Kasumi-1 (cell line): ENCODE measurements at places on chromosomes 5 and 9.

DNA sequence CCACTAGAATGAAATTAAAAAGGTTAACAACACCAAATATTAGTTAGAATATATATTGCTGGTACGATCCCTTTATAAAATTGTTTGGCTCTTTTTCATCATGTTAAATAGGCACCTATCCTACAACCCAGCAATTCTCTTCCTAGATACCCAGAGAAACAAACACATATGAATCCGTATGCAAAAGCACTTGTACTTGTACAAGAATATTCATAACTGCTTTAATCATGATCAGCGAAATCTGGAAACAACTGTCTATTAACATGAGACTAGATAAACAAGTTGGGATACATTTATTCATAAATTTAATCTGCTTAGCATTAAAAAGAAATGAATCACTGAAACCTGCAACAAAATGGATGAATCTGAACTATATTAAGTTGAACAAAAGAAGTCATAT lies 113.7 kb upstream of the MAP1B start:
- no peak for DNase-seq

DNA sequence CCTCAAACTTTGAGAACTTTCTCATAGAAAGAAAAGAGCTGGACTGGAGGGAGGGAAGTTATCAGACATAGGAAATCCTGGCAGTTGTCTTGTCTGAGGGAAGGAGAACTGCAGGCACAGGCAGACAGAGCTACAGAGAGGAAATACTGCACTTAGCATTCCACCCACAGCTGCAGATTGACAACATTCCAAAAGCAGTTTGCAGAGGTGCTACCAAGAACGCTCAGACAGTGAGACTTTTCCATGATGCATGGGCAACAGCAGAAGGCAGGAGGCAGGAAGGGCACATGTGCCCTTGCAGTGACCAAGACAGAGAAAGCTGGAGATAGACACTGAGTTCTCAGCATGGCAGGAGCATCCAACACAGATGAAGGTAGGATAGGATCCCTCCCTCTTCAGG lies 327.5 kb upstream of the ZNF462 start:
- peak; percentile 31 for DNase-seq

DNA sequence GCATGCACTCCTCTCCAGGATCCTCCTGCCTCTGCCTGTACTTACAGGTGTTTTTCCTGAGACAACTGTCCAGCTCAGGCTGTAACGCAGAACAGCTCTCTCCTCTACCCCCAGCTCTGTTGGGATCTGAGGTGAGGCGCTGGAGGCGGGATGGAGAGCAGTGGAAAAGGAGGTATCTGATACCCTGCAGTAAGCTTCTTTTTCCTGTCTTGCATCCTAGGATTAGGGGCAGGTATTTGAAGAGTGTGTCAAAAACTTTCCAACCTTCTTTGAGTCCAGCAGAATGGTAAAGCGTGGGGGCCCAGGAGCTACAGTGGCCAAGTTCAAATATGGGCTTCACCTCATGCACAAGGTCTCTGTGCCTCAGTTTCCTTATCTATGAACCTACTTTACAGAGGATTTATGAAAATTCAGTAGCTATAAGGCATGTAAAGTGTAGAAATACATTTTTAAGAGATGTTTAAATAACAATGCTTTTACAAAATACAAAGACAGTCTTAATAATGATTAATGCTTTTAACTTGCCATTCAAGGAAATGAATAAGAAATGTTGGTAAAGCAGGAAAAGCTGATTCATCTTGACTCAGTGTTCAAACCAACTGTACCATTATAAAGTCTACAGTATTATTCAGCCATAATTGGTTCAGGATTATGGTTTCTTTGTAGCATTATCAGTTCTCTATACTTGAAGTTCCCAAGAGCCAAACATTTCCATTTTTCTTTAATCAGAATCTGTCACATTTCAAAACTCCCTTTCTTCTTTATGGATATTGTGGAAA lies 26.1 kb downstream of the MAP1B start:
- no peak for DNase-seq

GRCh38 chr5:74376187-74376586 lies 264.3 kb downstream of the ENC1 start:
- no peak for DNase-seq

- no peak for DNase-seq
These were observed 320.6 kb upstream of the PTGER4 start for GRCh38 chr5:40359093-40359492.

- DNase-seq = no peak
These were observed 12.3 kb downstream of the MAST4 start for GRCh38 chr5:66608501-66608900.

- DNase-seq = no peak
These were observed 34.6 kb downstream of the GADD45G start for GRCh38 chr9:89639367-89639795.

DNA sequence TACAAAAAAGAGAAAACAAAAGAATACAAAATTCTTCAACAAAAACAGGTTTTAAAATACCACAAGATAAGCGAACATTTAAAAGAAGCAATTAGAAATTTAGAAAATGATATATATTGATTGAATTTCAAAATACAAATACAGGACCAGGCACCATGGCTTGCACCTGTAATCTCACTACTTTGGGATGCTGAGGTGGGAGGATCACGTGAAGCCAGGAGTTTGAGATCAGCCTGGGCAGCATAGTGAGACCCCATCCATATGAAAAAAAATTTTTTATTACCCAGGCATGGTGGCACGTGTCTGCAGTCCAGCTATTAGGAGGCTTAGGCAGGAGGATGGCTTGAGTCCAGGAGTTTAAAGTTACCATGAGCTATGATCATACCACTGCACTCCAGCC lies 109.9 kb upstream of the SLC30A5 start:
- no peak for DNase-seq

- DNase-seq = no peak
These were observed 170.5 kb downstream of the DMRTA1 start for GRCh38 chr9:22617156-22617555.

- peak; percentile 20 for DNase-seq
These were observed 674 bp downstream of the C5orf15 start for GRCh38 chr5:133967698-133968203.

DNA sequence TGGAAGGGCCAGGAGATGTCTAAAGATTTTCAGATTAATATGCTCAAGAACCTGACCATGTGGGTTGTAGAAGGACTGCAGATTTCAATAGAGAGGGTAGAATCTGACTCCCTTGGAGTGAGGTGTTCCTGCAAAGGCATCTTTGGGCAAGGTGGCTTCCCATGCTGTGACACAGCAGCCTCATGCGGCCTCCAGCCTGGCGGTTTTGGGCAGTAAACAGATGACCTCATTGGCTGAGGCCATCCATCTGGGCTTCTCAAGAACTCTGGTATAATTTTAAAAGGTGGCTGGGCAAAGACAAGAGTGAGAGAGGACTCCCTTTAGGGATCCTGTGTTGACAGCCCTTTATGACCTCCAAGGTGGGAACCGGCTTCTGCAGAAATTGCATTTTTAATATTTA lies 90.3 kb upstream of the ERCC6L2 start:
- DNase-seq = no peak

GRCh38 chr9:26216702-26217101 lies 538.5 kb upstream of the TUSC1 start:
- DNase-seq = no peak

GRCh38 chr9:79651251-79651795 lies 79.6 kb downstream of the TLE4 start:
- DNase-seq = peak; percentile 54

DNA sequence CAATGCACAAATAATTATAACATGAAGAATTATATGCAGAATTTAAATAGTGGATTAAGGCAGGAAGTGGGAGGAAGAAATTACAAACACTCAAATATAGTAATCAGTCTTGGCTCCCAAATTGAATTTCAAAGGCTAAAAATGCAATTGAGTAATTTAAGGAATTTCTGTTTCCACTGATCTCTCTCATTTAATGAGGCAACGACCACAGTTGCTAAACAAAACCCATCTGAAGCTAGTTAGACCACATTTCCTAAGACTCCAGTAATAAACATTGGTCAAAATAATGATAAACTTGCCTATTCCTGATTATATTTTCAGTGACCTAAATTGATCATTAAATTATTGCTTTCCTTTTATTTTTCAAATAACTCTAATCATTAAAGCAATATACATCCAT lies 174.3 kb upstream of the GRIN3A start:
- DNase-seq = no peak

GRCh38 chr9:13023498-13023897 lies 248.7 kb downstream of the LURAP1L start:
- DNase-seq = no peak

DNA sequence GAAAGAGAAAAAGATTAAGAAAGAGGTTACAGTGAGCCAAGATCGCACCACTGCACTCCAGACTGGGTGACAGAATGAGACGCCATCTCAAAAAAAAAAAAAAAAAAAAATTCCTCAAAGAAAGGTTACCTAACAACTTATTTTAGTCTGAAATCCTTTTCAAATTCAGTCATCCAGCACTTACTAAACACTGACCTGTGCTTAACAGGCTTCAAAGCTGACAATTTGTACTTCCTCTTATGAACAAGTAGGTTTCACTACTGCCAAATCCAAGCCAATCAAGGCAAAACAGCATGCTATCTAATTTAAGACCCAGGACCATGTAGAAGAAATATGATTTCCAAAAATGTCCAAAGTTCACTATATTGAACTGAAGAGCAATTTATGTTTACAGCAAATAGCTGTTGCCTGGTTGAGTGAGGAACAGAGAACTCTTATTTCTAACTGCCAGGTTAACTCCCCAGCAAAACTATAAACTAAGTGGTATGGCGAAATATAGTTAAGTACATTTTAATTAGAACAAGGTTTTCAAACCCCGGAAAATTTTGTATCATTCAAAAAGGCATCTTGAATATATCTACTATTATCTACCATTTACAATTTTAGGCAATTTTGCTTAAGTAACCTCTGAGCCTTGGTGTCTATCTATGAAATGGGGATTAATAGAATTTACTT lies 13.4 kb downstream of the PWWP2A start:
- DNase-seq = peak; percentile 63

DNA sequence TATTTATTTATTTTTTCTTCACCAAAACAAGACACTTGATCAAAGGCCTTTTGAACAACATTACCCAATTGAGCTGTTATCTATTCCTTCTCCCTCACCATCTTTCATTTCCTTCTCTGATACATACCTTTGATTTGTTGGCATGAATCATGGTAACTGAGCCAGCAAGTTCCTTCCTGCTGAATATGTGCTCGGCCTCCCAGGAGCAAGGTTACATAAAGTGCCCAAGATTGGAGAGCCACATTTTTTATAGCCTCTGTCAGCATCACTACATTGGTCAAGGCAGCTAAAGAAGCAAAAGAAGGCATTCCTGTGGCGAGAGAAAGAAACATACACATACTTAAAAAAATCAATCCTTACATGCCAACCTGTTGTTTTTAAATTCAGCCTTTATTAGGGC lies 369.6 kb downstream of the CYLC2 start:
- DNase-seq = no peak

GRCh38 chr9:101727612-101728524 lies 10.6 kb downstream of the GRIN3A start:
- peak; percentile 52 for DNase-seq

DNA sequence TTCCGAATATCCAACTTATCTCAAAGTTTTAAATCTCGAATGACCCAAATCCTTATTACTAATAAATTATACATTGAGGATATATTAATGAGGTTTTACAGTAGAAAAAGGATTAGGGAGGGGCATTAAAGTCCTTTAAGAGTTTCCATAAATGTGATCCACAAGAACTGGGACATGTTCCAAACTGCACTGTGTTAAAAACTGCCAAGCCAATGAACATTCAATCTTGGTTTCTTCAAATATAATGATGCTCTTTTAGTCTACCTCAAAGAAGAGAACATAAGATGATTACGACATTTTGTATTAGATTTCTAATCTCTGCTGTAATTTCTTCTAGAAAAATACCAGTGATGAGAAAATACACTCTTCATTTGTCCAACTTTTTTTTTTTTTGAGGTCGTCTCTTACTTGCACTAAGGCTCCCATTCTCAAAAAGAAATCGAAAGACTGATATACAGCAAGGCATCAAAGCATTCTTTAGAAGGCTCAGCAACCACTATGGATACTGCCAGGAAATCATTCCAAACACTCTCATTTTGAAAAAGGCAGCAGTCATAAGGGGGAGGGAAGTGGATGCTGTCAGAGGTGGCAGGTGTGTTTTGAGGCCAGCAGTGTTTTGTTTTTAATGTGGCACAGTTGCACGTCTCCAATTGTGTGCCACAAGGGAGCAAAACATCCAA lies 1.7 kb downstream of the PTAR1 start:
- no peak for DNase-seq

- no peak for DNase-seq
These were observed 260.7 kb downstream of the NR3C1 start for GRCh38 chr5:143142596-143143435.

GRCh38 chr5:143207058-143207457 lies 196.4 kb downstream of the NR3C1 start:
- no peak for DNase-seq

DNA sequence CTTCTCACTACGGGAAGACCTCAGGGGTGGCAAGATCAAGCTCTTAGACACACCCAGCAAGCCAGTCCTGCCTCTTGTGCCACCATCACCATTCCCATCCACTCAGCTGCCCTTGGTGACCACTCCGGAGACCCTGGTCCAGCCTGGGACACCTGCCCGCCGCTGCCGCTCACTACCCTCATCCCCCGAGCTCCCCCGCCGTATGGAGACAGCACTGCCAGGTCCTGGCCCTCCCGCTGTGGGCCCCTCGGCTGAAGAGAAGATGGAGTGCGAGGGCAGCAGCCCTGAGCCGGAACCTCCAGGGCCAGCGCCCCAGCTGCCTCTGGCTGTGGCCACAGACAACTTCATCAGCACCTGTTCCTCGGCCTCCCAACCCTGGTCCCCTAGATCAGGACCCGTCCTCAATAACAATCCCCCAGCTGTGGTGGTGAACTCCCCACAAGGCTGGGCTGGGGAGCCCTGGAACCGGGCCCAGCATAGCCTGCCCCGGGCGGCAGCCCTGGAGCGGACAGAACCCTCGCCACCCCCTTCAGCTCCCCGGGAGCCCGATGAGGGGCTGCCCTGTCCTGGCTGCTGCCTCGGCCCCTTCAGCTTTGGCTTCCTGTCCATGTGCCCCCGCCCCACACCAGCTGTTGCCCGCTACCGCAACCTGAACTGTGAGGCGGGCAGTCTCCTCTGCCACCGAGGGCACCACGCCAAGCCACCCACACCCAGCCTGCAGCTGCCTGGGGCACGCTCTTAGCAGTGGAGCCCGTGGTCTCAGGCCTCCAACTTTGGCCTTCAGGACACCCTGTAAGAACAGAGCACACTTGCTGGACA lies 4.1 kb downstream of the TESK1 start:
- no peak for DNase-seq

DNA sequence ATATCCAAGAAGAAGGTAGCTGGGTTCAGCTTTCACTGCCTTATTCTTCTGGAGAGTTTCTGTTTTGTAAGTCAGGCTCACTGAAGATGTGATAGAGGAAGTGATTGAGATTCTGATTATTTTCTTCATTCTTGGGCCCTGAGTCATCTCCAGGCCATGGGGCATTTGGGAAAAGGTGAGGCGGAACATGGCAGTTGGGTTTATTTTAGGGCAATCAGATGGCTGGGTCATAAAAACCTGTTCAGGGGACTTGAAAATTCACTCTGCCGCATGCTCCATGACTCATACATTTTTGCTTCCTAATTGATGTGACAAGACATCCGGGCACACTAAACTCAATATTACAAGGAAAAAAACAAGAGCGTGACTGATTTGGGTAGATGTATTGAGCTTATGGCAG lies 265.7 kb upstream of the KLF4 start:
- DNase-seq = no peak

GRCh38 chr5:15480436-15480835 lies 19.5 kb upstream of the FBXL7 start:
- peak; percentile 5 for DNase-seq
